ENCODE measurements at places on chromosomes 2 and 18. TPM values are rescaled to one million over a fixed set of nuclear protein-coding genes. Genes with fewer than 3 reads are reported as not detected.
A peak's percentile ranks its signal among the peaks of the same experiment; 100 is the strongest.

GRCh38 chr2:222242532-222242931 lies 56.3 kb downstream of the PAX3 start:
- H3K27ac ChIP-seq, result no peak overlapping the region
- no peak overlapping the region for H3K4me3 ChIP-seq
- peaks cover 35% of the 10 kb centered on the region for H3K27me3 ChIP-seq
- DNase-seq, result no peak
- no peaks in the 10 kb centered on the region for H3K36me3 ChIP-seq

DNA sequence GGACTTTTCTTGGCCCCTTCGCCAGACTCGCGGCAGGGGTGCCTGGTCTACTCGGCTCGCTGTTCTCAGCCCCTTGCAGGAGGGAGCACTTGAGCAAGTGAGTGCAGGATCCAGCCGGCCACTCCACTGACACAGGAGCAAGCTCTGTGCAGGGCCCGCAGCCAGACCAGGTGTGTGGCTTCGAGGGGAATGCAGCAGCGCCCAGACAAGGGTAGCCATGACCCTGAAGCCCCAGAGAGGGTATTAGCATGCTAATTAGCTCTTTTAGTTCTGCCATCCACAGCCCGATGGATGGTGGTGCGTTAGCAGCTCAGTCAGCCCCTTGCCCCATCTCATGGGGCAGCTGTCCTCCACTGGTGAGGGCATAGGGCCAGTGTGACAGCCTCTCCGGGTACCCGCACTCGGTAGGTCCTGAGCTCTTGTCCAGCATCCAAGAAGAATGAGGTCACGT lies 103.2 kb upstream of the HS6ST1 start:
- no peaks in the 10 kb centered on the region for H3K4me1 ChIP-seq
- no peaks in the 10 kb centered on the region for H3K36me3 ChIP-seq
- no peak overlapping the region for H3K27ac ChIP-seq
- no peaks in the 10 kb centered on the region for H3K27me3 ChIP-seq
- peak; percentile 32 for DNase-seq

Gene RAPGEF4
- 0.43 TPM for total RNA-seq

Gene BCL2L11
- total RNA-seq, result 19.2 TPM

Gene UGT1A3
- total RNA-seq, result not detected

Data from natural killer cell treated with Interleukin-12 subunit alpha and Interleukin-12 subunit beta and Interleukin-15 and Interleukin-18, amount 100 ng/mL, for 72 hours (primary cell).